ENCODE measurements at places on chromosomes 11 and 22.

- no peak for DNase-seq
Measured at GRCh38 chr11:134529212-134530096, 117.4 kb upstream of the B3GAT1 start.

GRCh38 chr11:72239849-72240460 is 4.0 kb downstream of the PHOX2A start:
- DNase-seq = no peak

- DNase-seq = no peak
Measured at GRCh38 chr11:107042748-107043147, 24.5 kb upstream of the GUCY1A2 start.

DNA sequence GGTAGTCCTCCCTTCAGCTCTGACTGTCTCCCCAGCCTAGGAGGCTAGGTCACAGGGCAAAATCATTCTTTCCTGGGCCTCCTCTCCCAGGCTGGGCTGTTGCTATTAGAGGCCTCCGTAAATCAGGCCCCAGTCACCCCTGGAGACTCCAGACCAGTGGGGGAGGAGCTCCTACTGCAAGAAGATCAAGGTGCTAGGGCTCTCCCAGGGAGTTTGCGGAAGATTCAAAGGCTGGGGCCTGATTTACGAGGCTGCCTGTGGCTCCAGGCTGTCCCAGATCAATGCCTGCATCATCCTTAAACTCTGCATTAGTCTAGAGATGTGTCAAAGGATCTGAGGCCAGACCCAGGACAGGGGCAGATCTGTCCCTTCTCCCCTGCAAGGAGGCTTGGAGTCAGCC is 346.2 kb downstream of the TENM4 start:
- no peak for DNase-seq

GRCh38 chr22:42969348-42969975 is 45.5 kb downstream of the PACSIN2 start:
- no peak for DNase-seq

GRCh38 chr11:116335891-116336290 is 436.9 kb downstream of the BUD13 start:
- no peak for DNase-seq

- no peak for DNase-seq
Measured at GRCh38 chr11:128482512-128483191, 104.7 kb downstream of the ETS1 start.

GRCh38 chr11:68734111-68734510 is 17.2 kb downstream of the TESMIN start:
- DNase-seq = no peak

GRCh38 chr11:15852179-15852578 is 504.2 kb downstream of the SOX6 start:
- DNase-seq = no peak

GRCh38 chr11:62669420-62670161 is 1.9 kb upstream of the UQCC3 start:
- DNase-seq = no peak

- peak; percentile 11 for DNase-seq
Measured at GRCh38 chr22:22928666-22929380, 41.2 kb downstream of the IGLL5 start.

- DNase-seq = no peak
Measured at GRCh38 chr11:46916286-46917108, 1.9 kb downstream of the LRP4 start.

- DNase-seq = no peak
Measured at GRCh38 chr11:95254716-95255115, 23.7 kb upstream of the SESN3 start.

- no peak for DNase-seq
Measured at GRCh38 chr11:102632026-102632425, 6.9 kb upstream of the MMP20 start.

- no peak for DNase-seq
Measured at GRCh38 chr22:45893516-45893915, 83.4 kb downstream of the WNT7B start.

GRCh38 chr11:134038897-134039470 is 29.9 kb upstream of the JAM3 start:
- no peak for DNase-seq
